NCI-H2081 (cell line): ENCODE measurements at places on chromosomes 2 and 18.

GRCh38 chr18:45007531-45007930 lies 326.8 kb downstream of the SETBP1 start:
- DNase-seq = no peak

GRCh38 chr2:112148477-112148876 lies 10.3 kb downstream of the FBLN7 start:
- DNase-seq = no peak

- no peak for DNase-seq
Measured at GRCh38 chr2:74011246-74011645, 26.5 kb downstream of the TET3 start.

GRCh38 chr2:234243871-234244565 lies 193.5 kb downstream of the SPP2 start:
- no peak for DNase-seq

DNA sequence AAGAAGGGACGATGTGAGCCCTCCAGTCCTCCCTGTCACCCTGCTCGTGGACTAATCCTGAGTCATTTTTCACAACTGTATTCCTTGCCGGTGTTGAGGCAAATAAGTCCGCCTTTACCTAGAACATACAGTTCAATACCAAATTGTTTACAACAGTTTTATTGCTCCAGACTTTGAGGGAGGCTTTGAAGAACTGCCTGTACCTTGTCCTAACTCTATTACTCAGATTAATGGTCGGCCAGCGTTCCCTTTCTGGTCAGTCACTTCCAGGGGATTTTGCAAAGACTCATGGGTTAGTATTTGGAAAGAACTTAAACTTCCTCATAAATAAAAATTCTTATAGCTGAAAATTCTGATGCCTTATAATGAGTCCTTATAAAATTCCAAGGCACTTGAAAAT lies 85.1 kb upstream of the ZNF532 start:
- DNase-seq = no peak
